ENCODE measurements at places on chromosomes 2 and 18.

- DNase-seq: no peak
Measured at GRCh38 chr2:191304939-191305875, 60.0 kb downstream of the MYO1B start.

- no peak for DNase-seq
Measured at GRCh38 chr2:171479154-171479814, 43.0 kb upstream of the CYBRD1 start.

GRCh38 chr2:234751275-234751973 is 200.4 kb upstream of the SH3BP4 start:
- no peak for DNase-seq

DNA sequence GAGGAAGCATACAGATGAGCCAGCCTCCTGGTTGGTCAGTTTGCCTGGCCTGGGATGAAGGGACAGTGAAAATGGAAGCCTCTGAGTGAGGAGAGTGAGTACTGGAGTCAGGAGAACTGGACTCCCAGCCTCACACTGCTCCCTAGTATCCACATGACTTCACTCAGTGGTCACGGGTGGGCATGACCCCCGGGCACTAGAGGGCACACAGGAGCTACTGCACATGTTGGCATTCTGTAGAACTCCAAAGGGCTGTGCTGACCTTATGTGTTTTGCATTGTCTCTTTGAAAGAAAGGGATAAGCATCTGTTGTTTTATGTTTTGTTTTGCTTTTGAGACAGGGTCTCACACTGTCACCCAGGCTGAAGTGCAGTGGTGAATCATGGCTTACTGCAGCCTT is 23.7 kb downstream of the NCAPH start:
- no peak for DNase-seq

- no peak for DNase-seq
Measured at GRCh38 chr2:1758171-1758570, 13.9 kb upstream of the PXDN start.

DNA sequence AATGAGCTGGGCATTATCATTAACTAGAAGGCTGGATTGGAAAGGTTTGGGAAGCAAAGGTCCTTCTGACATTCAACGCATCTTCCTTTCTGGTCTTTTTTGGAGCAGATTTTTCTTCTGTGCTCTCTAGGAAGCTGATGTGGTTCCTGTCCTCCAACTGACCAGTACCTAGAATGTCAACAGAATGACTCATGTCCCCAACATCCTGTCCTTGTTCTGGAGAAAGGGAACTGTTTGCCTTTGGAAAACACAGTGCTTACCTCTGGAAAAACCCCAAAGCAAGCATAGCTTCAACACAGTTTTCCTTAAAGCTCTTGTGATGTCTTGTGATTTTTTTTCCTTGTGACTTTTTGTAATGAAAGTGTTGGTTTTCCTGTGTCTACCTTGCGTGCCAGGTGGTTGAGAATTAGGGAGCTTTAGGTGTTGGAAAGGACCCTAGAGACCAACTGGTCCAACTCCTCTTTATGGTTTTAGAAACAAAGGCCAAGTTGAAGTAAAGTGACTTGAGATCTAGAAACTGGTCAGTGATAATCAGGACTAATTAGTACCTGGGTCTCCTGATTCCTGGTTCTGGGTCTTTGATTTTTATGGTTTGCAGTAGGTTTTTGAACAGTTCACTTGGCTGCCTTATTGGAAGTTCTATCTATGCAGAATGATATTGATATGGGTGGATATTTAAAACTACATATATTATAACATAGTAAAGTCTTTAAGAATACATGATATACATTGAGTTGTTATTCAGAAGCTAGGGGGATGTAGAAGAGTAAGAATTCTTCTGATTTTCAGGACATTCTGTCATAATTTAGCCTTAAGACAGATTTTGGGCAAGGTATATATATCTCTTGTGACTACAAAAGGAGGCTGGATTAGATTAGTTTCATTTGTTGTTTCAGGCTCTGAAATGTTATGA is 70.5 kb downstream of the FMNL2 start:
- DNase-seq: no peak

DNA sequence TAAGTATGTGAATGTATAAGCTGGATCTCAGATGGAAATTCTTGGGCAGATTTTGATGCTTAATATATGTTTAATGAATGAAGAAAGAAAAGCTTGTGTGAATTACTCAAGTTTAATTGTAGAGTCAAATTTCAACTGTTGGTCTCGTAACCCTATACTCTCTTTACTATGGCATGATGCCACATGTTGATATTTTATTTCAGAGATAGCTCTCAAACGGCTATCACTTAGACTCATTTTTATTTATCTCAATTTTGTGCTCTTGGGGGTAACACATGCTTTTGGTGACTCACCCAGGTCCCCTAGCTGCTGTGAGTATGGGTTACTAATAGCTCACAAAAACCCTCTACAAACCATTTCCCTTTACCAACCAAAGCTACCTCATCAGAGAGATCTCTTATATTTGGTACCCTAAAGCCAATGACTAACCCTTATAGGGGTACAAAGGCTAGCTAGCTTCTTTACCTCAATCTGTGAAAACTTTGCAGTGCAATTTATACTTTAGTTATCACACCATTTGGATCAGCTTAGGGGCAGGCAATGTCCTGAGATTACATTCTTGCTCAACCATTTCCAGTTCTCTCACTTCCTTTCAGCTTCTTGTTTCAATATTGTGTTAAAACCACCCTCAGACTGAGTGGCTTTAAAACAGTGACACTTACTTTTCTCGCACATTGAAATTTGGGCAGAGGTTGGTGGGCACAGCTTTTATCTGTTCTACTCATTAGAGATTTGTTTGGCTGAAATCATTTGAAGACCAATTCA is 240.3 kb downstream of the CDH7 start:
- DNase-seq: no peak

- no peak for DNase-seq
Measured at GRCh38 chr2:7450833-7451190, 533.6 kb downstream of the RNF144A start.

DNA sequence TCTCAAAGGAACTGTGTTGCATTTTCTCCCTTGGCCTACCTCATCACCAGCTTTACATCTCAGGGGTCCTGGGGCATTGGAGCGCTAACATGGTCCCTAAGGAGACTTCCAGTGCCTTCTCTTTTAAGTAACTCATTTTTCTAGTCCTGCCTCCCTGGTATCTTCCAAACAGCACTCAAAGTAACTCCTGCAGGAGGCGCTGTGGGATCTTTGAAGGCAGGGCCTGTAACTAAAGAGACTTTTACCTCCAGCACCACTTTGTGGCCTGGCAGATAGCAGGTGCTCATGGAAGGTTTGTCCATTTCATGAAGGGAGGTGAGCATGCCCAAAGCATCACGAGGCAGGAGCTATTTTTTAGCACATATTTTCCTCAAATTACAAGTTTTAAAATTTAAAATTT is 411.0 kb upstream of the GYPC start:
- DNase-seq: peak; percentile 83

DNA sequence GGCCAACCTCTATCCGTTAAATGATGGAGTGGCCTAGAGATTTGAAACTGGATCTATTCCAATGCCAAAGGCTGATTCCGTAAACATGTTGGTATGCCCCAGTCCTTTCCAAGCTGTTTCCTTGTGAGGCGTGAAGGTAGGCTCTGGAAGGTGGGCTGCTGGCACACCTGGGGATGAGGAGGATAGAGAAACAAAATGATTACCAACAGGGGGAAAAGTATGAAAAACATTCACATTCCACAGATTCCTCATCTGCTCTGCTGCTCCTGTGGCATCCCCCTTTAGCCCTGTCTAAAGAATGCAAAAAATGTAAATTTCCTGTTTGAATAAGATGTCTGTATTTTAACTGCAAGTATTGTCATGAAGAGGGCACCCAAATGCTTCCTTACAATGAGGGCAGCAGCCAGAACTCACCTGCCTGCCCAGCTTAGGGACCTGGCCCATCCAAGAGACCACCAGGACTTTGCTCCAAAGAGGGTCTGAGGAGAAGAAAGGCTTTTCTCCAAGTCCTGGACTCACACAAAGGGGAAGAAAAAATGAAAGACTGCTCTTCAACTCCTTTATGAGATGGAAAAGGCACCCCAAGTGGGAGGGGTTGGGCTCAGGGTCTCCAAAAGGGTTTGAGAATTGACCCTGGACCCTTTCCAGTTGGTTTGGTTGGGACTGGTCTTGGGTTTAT is 132.3 kb upstream of the PELI1 start:
- DNase-seq: no peak

GRCh38 chr2:47520302-47520630 is 117.3 kb downstream of the MSH2 start:
- DNase-seq: no peak

- no peak for DNase-seq
Measured at GRCh38 chr2:38109732-38110181, 33.8 kb upstream of the CYP1B1 start.

DNA sequence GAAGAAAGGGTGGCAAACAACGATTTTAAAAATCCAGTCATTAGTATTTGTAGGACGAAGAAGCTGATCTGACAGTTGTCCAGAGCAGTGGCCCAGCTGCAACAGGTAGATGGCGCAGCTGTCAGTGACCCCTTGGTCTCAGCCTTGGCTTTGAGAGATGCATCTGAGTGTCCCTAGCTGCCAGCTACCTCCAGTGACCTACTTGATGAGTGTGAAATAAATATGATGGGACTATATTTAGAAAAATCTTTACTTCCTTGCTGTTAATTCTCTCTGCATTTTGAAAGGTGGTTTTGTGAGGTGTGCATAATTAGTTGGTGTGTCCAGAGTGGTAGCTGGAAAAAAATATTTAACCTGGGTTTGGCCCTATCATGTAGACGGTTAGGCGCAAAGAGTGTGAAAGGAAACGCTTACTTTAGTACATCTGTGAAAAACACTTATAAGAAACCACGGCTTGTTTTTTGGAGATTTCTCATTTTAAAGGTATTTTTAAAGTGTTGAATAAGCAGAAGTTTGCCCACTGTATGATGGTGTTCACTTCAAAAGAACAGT is 963 bp downstream of the INPP1 start:
- no peak for DNase-seq

GRCh38 chr2:205965707-205966106 is 120.3 kb downstream of the INO80D start:
- DNase-seq: no peak

DNA sequence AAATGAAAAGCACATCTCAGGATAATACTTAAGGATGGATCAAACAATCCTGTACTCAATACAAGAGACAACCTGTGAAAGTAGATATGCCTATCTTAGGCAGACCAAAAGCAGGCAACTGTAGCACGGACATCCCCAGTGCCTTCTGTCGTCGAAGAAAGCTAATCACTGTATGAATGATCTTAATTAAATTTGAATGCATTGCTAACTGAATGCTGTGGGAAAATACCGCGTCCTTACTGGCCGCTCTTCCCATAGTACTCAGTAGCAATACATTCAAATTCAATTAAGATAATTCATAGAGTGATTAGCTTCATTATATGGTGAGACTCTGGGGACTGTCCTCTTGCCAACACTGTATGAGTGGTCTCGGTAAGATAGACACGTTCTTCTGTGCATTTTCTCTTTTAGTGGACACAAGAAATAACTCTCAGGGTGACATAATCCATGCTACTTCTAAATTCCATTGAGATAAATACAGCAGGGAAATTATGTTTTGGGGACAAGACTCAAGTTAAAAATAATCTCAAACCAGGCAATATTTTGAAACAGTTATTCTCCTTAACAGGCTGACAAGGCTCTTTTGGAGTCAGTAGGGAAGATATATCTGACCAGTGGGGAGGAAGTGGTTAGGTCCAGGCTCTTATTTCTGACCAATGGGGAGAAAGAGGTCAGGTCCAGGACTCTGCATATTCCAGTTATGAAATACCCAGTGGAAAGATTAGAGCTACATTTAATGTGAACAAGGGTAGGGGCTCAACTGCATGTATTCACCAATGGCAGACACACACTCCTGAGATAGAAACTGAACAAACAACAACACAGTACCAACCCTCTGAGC is 97.3 kb downstream of the DOCK10 start:
- DNase-seq: no peak

- DNase-seq: no peak
Measured at GRCh38 chr2:237557633-237558015, 8.8 kb upstream of the PRLH start.

DNA sequence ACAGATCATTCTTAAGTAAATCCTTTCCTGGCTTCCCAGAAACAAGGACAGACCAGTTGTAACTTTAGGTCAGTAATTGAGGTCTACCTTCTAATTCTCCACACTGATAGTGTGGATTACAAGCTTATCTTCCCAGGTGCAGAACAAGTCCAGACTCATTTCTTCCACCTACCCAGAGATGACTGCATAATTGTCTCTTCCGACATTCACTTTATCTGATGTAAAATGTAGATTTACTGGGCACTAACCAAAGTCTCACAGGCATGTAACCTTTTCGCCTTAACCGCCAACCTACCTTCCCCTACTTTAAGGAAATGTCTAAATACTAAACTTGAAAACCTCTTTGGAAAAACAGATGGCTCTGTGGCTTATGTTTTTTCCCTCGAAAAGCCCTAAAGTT is 96.2 kb downstream of the NCK2 start:
- DNase-seq: no peak

GRCh38 chr2:20217041-20217970 is 7.6 kb downstream of the SDC1 start:
- DNase-seq: no peak

GRCh38 chr2:189613650-189614420 is 33.2 kb upstream of the SLC40A1 start:
- DNase-seq: no peak
